ENCODE measurements at places on chromosomes 1 and 21.

GRCh38 chr1:228038387-228039005, 31.7 kb downstream of the WNT3A start:
- H3K36me3 ChIP-seq = no peaks in the 10 kb centered on the region
- no peak for DNase-seq
- peaks cover 32% of the 10 kb centered on the region for H3K4me1 ChIP-seq
- H3K27ac ChIP-seq = no peak overlapping the region
- peaks cover 100% of the 10 kb centered on the region for H3K27me3 ChIP-seq
- H3K4me3 ChIP-seq = peak overlapping the region; percentile 41

GRCh38 chr1:31373897-31374486, 1.1 kb upstream of the FABP3 start:
- H3K4me1 ChIP-seq = peaks cover 24% of the 10 kb centered on the region
- no peak overlapping the region for H3K27ac ChIP-seq
- peaks cover 11% of the 10 kb centered on the region for H3K27me3 ChIP-seq
- H3K4me3 ChIP-seq = peak overlapping the region; percentile 55
- H3K36me3 ChIP-seq = no peaks in the 10 kb centered on the region

DNA sequence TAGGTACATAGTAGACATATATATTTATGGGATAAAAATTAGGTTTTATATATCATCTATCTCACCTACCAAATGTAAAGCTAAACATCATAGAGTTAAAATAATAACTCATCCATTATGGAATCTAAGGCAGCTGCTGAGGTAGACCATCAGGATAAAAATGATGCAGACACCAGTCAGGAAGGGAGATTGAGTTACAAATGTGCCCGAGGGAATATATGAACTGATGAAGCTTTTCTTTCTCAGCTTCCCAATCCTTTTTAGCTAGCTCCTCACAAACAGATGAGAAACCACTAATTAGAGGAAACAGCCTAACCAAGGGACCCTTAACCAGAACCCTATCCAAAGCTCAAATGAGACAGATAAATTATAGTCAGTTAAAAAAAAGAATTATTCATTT, 20.9 kb downstream of the TTLL7 start:
- no peaks in the 10 kb centered on the region for H3K36me3 ChIP-seq
- H3K27ac ChIP-seq = no peak overlapping the region
- no peak overlapping the region for H3K4me3 ChIP-seq
- DNase-seq = no peak

- no peak overlapping the region for H3K4me3 ChIP-seq
- no peaks in the 10 kb centered on the region for H3K36me3 ChIP-seq
- H3K27ac ChIP-seq = no peak overlapping the region
Measured at GRCh38 chr21:38389896-38390295, 108.4 kb downstream of the ERG start.

DNA sequence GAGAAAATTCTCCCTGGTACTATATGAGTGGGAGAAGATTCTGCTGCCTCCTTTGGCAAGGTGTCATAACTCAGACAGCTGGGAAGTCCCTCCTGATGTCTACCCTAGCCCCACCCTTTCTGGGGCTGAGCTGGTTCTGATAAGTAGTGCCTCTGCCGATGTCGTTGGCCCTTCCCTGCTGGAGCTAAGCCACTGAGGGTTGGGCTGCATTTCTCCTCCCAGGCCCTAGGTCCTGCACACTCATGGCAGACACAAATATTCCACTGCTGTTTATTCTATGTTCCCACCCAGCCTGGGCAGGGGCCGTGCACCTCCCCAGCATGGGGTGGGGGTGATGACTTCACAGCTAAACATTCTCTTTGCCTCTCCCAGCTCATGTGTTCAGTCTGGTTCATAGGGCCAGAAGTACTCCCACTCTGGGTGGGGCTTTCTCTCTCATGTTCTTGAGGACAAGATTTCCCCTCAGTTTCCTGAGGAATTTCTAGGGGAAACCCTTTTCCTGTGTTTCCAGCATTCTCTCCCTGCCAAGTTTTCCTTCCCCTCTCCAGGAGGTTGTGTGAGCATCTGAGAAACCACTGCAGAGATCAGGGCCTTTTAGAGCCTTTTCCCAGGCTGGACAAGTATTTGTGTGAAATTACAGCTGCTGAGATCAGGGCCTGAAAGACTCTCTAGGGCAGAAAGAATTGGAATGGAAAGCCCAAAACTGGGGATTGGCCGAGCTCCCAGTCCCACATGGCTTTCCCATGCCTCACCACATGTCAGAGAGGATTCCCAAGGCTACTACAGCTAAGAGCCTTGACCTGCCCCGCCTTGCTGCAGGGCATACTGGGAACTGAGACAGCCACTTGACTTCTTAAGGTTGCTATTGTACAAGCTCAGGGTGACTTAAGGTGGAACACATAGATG, 66.2 kb downstream of the ATP2B4 start:
- H3K27ac ChIP-seq = no peak overlapping the region
- no peak for DNase-seq
- H3K4me3 ChIP-seq = no peak overlapping the region

DNA sequence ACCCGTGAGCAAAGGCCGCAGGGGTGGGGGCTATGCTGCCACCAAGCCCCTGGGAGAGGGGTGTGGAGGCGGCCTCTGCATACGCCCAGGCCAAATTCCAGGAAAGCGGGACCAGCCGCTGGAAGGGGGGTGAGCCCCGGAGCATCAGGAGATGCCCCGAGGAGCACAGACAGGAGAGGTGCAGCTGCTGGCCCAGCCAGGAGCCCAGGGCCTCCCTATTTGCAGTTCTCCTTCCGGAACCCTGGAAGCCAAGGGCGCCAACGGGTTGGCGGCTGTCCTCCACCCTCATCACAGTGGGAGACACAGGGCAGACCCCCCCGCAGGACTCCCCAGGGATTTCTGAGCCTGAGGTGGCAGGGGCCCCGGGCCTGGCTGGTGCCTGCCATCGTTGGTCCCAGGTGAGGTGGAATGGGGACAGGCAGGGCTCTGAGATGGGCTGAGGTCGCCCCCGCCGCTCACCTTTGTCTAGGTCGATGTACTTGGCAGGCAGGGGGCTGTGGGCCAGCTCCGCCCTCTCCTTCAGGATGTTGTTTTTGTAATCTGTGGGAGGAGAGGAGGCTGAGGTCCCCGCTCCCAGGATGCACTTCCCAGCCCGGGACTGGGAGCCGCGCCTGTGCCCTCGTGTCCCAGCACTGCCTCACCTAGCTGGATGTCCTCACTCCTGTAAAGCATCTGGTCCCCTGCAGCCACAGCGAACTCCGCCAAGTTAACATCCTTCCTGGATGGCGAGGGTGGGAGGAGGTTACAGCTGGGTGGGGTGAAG, 4.4 kb upstream of the DVL1 start:
- H3K27ac ChIP-seq = no peak overlapping the region
- peaks cover 35% of the 10 kb centered on the region for H3K27me3 ChIP-seq

DNA sequence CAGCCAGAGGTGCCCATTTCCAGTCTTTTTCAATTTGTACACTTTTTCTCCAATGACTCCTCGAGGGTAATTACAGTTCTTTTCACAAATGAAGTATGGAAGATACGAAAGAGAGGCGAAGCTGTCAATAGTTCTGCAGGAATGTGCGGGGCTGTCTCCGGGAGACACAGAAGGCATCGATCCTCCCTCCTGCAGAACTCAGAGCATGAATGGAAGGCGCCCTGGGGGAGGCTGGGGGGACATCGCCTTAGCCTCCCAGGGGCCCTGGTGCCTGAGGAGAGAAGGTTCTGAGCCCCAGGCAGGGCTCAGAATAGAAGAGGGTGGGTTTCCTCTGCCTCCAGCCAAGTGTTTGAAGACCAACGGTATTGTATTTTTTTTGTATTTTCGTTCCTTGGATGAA, 49.7 kb upstream of the GRIK3 start:
- H3K4me1 ChIP-seq = peaks cover 12% of the 10 kb centered on the region
- no peak for DNase-seq

GRCh38 chr1:114032271-114033215, 53.3 kb downstream of the OLFML3 start:
- no peak for DNase-seq
- H3K4me3 ChIP-seq = no peak overlapping the region
- no peaks in the 10 kb centered on the region for H3K36me3 ChIP-seq
- H3K27ac ChIP-seq = no peak overlapping the region

GRCh38 chr1:10114746-10115145, 82.0 kb downstream of the UBE4B start:
- H3K4me1 ChIP-seq = no peaks in the 10 kb centered on the region
- no peaks in the 10 kb centered on the region for H3K27me3 ChIP-seq
- no peak overlapping the region for H3K27ac ChIP-seq

- H3K27me3 ChIP-seq = peaks cover 91% of the 10 kb centered on the region
- H3K4me3 ChIP-seq = peak overlapping the region; percentile 49
- DNase-seq = peak; percentile 66
- no peak overlapping the region for H3K27ac ChIP-seq
- H3K36me3 ChIP-seq = no peaks in the 10 kb centered on the region
Measured at GRCh38 chr21:36135391-36136102, 668 bp downstream of the CBR3 start.

- peaks cover 18% of the 10 kb centered on the region for H3K4me1 ChIP-seq
- no peaks in the 10 kb centered on the region for H3K36me3 ChIP-seq
- H3K27me3 ChIP-seq = no peaks in the 10 kb centered on the region
- DNase-seq = no peak
Measured at GRCh38 chr1:226979115-226979516, 39.0 kb downstream of the COQ8A start.

DNA sequence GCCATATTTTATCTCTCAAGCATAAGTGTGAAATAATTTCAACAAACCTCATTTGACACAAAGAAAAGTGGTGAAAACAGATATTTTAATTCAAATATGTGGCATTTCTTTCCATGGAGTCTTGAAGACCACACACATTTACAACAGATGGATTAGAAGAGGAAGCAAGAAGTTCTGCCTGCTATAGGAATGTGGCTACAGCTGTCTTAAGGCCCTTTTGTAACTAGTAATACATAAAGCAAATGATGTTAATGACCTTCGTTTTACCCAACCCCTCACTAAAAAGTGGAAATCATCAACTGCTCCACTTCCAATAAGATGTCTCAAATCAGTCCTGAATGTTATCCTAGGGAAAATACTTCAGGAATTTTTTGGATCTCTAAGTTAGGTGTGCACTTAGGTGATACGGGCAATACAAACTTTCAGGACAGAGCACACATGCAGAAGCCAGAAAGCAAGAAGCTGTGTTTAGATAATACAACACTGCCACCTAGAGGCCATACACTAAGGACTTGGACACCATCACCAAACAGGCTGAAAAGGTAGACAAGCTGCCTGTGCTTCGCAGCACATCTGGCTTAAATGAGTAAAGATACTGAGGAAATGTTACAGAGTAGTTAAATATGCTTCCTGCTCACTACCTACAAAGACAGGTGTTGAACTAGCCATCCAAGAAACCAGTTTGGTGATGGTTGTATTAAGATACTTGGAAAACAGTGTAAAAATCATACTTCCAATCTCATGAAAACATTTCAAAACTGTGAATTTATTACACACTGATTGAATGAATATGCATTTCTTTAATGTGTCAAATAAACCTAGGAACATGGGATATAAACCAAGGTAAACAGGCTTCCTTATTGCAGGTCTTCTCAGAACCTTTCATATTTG, 24.4 kb downstream of the RRAGC start:
- H3K4me3 ChIP-seq = no peak overlapping the region
- DNase-seq = peak; percentile 93
- H3K27ac ChIP-seq = no peak overlapping the region
- H3K36me3 ChIP-seq = no peaks in the 10 kb centered on the region
- no peaks in the 10 kb centered on the region for H3K27me3 ChIP-seq

GRCh38 chr1:161388639-161389038, 21.0 kb upstream of the CFAP126 start:
- DNase-seq = no peak
- peaks cover 9% of the 10 kb centered on the region for H3K27me3 ChIP-seq
- H3K27ac ChIP-seq = no peak overlapping the region
- peaks cover 4% of the 10 kb centered on the region for H3K4me1 ChIP-seq

DNA sequence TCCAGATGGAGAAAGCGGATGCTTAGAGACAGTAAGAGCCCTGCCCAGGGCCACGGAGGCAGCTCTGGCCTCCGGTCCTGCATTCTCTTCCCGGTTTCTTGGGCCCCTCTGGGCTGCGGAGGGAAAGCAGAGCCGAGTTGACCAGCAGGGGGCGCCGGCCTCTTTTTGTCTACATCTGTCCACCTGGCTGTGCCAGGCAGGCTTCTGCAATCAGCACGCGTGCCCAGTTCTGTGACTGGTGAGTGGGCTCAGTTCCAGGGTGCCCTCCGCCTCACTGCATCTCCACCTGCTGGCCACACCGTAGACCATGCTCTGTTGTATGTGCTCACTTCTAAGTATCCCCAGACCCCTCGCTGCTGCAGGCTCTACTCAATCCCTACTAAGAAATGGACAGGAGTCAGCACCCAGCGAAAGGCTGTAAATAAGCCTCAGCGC, 6.7 kb upstream of the HUNK start:
- no peaks in the 10 kb centered on the region for H3K4me1 ChIP-seq
- H3K4me3 ChIP-seq = no peak overlapping the region
- peak; percentile 91 for DNase-seq
- no peak overlapping the region for H3K27ac ChIP-seq

DNA sequence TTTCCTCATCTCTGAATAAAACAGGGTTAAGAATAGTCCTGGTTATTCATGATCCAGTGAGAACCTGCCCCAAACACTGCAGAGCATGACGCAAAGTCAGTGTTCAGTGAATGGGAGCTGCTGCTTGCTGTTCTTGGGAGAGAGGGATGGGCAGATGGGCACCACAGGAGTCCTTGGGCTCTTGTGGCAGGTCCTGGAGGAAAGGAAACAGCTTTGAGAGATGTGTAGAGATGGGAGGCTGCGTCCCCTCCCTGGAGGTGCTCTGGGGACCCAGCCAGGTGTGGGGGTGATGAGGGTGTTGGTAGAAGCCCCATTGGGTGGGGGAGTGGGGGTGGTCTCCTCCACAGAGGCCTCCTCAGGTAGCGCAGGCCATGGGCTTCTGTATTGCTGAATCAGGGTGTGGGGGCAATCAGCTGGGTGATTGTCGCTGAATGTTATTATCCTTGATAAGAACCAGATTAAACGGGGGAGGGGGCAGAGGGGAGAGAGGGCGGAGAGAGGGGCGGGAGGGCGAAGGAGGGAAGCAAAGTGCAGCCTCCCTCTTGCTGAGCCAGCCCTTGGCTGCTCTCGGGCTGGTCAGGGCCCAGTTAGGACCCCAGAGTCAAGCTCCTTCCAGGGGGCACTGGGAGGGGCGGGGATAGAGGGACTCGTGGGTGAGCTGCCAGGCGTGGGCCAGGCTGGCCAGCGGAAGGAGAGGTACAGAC, 22.9 kb upstream of the CASZ1 start:
- H3K36me3 ChIP-seq = no peaks in the 10 kb centered on the region
- H3K27ac ChIP-seq = no peak overlapping the region
- no peaks in the 10 kb centered on the region for H3K27me3 ChIP-seq
- H3K4me3 ChIP-seq = no peak overlapping the region

DNA sequence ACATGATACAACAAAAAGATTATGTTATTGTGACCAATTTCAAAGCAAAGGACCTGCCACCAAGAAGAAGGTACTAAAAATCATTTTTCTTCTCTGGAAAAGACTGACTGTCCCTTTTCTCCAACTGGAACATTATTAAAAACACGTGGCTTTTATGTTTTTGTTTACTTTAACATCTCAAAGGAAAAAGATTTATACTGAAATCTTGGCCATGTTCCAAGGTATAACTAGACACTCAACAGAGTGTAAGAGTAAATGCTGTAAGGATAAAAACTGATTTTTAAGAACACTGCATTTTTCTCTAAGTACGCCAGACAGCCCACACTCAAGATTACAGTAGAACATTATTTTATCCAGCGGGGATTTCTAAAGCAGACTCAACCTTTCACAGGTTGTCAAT, 62.1 kb downstream of the BRWD1 start:
- H3K27me3 ChIP-seq = no peaks in the 10 kb centered on the region
- H3K36me3 ChIP-seq = peaks cover 33% of the 10 kb centered on the region
- no peaks in the 10 kb centered on the region for H3K4me1 ChIP-seq
- DNase-seq = no peak
- H3K27ac ChIP-seq = no peak overlapping the region

GRCh38 chr1:22972760-22973159, at the start of gene LACTBL1:
LACTBL1 (minus strand) TSS chr1:22972866; CDS start chr1:22972316, 550 bp downstream.
- H3K36me3 ChIP-seq = no peaks in the 10 kb centered on the region
- DNase-seq = peak; percentile 43
- H3K27ac ChIP-seq = no peak within 1 kb of the TSS
- H3K4me1 ChIP-seq = peaks cover 23% of the 10 kb centered on the region
- peaks cover 23% of the 10 kb centered on the region for H3K27me3 ChIP-seq

Data from neural progenitor cell (in vitro differentiated cells).